NCI-H1694 treated with DMSO at 0.1 percent for 48 hours (cell line): ENCODE measurements at places on chromosomes 7 and 10.

DNA sequence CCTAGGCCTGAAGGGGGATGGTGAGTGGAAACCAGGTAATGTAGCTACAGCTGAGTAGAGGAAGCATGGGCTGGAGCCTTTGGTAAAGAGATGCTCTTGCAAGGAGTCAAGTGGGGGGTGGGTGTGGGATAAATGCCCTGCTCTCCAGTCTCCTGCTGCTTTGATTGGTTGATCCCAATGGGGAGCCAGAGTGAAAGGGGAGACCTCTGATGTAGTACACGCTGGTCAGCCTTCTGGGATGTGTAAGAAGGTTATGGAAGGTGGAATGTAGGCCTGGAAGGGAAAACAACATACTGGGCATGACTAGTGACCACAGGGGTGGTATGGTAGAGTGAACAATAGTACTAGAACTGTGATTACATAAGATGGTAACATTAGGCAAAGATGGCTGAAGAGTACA is 44.3 kb downstream of the TET1 start:
- DNase-seq: no peak

GRCh38 chr10:86295791-86296190 is 70.8 kb downstream of the GRID1 start:
- no peak for DNase-seq

DNA sequence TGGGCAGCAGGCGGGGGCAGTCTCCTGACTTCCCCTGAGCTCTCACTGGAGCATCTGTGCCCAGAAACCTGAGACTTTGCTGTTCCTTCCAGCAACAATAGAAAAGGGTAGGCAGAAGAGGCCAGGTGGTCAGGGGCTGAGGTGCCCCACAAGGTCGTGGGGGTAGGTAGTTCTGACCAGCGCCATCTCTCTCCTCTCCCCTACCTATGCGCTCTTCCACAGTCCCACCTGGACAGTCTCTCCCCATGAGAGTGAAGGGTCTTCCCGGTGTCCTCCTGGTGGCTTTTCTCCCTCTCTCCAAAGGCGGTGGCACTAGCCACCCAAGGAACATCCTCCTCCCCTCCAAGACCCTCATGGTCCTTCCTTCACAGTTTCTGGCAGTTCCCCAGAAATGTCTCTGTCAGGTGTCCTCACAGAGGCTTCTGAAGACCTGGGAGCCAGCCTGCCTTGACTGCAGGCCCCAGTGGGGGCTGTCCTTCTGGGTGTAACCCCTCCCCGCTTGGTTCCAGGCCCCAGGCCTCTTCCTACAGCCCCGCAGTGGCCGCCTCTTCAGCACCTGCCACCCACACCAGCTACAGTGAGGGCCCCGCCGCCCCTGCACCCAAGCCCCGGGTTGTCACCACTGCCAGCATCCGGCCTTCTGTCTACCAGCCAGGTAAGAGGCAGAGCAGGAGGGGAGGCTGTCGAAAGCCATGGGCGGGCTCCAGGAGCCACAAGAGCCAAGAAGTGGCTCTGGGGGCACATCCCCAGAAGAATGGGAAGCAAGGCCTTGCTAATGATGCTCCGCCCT is 41.3 kb downstream of the LDB3 start:
- no peak for DNase-seq

DNA sequence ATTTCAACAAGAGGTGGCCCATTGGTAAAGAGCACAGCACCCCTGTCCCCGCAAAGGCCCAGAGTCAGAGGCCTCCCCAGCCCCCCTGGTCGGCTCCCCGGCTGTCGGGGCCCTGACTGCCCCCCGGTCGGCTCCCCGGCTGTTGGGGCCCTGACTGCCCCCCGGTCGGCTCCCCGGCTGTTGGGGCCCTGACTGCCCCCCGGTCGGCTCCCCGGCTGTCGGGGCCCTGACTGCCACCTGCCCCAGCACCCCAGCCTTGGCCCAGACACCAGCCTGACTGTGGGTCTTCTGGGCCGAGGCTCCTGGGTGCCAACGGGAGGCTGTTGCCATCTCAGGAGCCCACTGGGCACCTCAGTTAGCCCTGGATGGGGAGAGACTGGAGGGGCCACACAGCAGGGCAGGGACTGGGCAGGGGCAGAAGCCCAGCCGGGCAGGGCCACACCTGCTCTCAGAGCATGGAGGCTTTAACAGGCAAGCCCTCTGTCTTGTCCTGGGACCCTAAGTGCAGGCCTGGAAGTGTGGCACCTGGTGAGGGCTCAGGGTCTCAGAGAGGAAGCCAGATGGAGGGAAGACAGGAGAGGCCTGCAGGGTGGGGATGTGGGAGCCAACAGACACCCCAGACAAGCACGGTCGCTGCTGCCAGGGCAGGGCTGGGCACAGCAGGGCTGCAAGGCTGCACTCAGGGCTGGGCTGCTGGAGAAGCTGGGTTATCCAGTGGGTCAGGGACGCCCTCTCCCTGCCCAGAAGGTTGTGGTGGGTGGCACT is 56.5 kb downstream of the JAKMIP3 start:
- no peak for DNase-seq

GRCh38 chr7:146565872-146566271 is 449.3 kb downstream of the CNTNAP2 start:
- DNase-seq: no peak

DNA sequence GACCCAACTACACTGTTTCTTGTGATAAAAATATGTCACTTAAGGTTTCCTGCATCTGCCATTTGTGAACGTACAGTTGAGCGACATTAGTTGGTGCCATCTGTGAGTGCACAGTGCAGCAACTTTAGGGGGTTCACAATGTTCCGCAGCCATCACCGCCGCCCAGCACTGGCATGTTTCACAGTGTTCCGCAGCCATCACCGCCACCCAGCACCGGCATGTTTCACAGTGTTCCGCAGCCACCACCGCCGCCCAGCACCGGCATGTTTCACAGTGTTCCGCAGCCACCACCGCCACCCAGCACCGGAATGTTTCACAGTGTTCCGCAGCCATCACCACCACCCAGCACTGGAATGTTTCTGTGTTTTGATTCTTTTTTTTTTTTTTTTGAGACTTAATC is 83.0 kb downstream of the MGMT start:
- no peak for DNase-seq

GRCh38 chr7:141695803-141696289 is 6.1 kb downstream of the DENND11 start:
- no peak for DNase-seq
